Anterior cingulate cortex (tissue), 58 donors: ENCODE measurements at places on chromosomes 6 and 20.

- no peak for DNase-seq
Measured at GRCh38 chr20:54231036-54231435, 23.1 kb downstream of the PFDN4 start.

DNA sequence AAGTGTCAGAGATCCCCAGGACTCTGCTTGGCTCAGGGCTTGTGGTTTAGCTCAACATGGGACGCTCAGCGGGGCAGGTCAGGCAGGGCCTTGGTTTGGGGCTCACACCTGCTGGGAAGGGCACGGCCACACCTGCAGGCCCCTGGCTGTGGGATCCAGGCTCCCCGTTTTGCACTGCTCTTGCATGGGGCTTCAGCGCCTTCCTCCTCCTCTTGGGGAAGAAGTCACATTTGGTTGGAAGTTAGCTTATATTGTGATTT, 378.3 kb downstream of the CDH4 start:
- DNase-seq: no peak

- no peak for DNase-seq
Measured at GRCh38 chr20:41540918-41541317, 77.3 kb downstream of the CHD6 start.

DNA sequence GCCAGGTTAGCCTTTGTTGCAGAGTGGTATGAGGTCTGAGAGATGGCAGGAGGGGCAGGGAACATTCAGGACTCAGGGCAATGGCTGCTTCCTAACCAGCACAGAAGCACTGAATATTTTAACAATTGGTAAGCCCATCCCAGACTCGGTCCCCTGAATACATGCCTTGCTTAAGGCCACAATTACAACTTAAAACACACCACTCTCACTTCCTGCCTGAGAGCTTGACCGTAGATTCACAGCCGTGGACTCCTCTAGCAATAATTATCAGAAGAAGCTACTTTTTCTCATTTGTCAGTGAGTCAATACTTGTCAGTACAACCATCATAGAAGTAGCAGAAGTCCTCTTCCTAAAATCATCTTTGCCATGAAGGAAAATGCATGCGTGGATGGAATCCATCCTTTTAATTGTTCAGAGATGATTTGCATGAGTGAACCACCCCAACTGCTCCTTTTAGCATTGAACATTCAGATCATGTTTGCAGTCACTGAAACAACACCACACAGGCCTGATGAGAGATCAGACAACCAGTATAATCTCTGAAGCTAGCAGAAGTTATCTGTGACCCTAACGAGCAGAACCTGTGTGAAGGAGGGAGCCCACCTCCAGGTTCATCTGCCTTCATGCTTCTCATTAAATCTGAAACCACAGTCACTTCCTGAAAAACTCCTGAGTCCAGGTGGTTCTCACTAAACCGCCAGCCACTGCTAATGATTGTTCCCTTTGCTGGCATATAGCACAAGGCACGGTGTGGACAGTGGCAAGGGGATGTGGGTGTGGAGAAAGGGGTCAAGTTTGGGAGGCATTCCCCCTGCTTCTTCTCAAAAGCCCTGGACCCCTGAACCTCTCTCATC, 333.9 kb upstream of the CNR1 start:
- DNase-seq: no peak

DNA sequence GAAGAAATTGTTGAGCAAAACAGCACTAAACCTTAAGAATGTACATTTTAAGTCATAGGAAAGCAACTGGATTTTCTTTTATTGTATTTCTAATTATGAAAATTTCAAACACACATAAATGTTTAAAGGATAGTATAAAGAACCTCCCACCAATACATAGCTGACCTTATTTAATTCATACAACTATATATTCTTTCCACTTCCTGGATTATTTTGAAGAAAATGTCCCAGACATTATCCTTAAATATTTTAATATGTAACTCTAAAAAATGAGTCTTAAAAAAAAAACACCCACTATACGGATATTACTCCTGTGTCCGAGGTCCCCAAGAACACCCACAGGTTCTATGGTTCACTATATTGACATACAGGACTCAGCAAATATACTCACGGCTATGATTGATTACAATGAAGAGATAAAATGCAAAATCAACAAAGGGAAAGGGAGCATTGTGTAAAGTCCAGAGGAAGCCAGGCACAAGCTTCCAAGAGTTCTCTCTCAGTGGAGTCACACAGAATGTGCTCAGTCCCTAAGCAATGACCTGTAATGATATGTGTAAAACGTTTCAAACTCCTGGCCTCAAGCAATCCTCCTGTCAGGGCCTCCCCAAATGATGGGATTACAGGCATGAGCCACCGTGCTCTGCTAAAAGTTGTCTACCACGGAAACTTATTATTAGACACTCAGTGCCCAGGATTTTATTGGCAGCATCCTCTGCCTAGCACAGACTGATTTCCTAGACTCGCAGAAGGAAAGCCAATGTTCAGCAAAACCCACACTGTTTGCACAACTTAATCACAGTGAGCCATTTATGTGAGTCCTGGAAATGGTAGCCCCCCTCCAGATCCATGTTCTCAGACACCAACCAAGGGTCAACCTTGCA, 23.2 kb downstream of the GLYATL3 start:
- no peak for DNase-seq

DNA sequence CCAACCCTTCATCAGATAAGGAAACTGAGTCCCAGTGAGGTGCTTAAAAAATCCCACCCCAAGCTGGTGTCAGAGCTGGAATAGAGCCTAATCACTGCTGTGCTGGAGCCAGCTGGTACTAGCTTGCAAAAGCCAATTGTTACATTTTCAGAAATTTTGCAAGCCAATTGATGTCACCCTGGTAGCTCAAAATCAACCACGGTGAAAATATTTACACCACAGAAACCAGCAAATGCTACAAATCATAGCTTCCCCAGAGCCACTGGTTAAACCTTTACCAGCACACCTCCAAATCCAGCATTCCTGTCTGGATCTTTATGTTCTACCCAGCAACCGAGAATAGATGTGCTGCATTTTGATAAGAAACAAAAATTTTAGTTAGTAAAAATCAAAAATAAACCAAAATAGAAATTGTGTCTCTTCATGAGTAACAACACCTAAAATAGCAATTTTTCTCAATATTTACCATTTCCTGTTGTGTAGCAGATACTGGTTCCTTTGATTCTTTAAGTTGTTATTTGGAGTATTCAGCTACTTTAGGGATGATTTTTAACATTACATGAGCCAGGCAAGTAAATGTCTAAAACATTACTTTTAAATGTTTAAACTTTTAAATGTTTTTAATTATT, 7.2 kb upstream of the LCA5 start:
- DNase-seq: peak; percentile 17

- no peak for DNase-seq
Measured at GRCh38 chr20:36051318-36052116, 83.1 kb downstream of the CNBD2 start.

DNA sequence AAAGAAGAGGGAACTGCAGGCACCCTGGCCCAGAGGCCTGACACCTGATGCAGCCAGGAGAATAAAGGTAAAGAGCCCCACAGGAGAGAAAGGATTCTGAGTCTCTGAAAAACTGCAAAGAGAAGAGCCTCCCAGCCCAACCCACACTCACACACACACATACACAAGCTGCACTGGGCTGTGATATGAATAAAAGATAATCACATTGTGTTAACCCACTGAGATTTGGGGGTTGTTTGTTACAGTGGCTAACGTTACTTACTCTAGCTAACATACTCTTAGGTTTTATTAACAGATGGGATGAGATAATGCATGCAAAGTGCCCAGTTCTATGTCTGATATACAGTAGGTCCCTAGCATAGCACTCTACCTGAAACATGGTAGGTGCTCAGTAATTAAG, 554.4 kb downstream of the CD83 start:
- no peak for DNase-seq

DNA sequence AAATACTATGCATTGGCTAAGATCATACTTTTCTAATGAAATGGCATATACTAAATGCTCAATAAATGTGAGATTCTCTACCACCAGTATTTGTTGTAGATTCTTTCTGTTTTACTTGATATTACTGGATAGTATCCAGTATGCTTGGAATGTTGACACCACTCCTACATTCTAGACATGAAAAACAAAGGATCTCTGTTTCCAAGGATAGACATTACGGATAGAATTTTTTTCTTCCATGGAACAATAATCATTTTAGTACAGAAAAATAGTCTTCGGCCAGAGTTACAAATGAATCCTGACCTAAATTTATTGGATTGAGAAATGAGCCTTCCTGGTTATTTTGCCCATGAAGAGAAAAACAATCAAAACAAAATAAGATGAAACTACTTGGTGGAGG, 258.2 kb upstream of the NT5E start:
- DNase-seq: no peak

GRCh38 chr20:63435552-63435951, 36.9 kb downstream of the KCNQ2 start:
- DNase-seq: no peak

GRCh38 chr6:107801173-107801886, 22.8 kb downstream of the SCML4 start:
- DNase-seq: no peak

DNA sequence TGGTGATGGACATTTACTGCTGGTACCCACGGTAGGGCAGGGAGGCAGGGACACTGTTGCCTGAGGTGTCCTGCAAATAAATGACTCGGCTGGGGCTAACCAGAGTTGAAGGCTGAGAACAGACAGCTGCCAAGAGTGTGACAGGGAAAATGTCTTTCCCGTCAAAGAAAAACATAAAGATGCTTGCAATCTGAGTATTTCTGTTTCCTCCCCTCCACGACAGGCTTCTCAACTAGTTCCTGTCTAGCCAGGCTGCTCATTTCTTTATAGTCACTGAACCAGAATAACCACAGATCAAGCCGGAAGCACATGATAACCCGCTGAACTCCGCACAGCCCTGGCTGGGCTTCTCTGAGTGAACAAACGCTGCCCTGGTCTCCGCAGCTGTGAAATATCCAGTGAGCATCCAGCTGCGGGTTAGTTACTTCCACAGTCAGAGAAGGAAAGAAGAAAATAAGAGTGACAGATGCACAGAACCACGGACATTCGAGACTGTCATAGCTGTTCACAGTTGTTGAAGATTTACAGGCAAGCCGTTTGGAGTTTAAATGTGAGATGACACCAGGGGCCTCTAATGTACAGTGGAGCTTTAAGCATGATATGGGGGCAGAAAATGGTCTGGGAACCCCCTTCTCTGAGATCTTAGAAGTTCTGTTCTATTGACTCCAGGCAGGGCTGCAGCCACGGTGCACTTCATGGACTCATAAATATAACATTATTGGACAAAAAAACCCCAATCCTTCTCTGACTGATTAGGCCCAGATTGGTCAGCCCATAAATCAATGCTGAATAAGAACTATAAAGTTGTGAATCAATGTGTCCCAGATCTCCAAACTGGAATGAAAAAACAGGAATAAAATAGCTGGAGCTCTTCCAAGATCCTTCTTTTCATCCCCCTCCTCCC, 299.9 kb upstream of the SUPT3H start:
- no peak for DNase-seq

DNA sequence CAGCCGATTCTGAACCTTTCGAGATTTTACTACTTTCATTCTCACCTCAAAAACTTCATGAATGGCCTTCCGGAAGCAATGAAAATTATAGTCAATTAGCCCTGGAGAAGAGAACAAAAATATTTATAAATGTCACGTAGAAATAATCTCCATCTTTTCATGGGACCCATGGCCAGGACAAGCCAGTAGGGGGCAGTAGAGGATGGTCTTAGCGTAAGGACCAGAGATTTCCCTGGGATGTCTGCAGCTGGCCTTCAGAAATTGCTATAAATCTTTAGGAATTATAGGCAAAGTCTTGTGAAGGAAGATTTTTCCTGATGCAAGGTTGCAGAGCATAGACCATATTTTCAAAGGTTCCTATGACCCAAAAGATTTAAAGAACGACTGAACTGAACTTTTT, 15.6 kb upstream of the UBE2J1 start:
- peak; percentile 17 for DNase-seq

- no peak for DNase-seq
Measured at GRCh38 chr20:54633374-54634355, 158.3 kb downstream of the DOK5 start.

GRCh38 chr6:70725817-70726415, 58.2 kb downstream of the SMAP1 start:
- no peak for DNase-seq

- DNase-seq: no peak
Measured at GRCh38 chr6:110063594-110064263, 85.6 kb downstream of the GPR6 start.

- no peak for DNase-seq
Measured at GRCh38 chr6:130167655-130168054, 55.1 kb downstream of the SAMD3 start.

GRCh38 chr20:53752583-53752970, 158.9 kb upstream of the ZNF217 start:
- DNase-seq: no peak

DNA sequence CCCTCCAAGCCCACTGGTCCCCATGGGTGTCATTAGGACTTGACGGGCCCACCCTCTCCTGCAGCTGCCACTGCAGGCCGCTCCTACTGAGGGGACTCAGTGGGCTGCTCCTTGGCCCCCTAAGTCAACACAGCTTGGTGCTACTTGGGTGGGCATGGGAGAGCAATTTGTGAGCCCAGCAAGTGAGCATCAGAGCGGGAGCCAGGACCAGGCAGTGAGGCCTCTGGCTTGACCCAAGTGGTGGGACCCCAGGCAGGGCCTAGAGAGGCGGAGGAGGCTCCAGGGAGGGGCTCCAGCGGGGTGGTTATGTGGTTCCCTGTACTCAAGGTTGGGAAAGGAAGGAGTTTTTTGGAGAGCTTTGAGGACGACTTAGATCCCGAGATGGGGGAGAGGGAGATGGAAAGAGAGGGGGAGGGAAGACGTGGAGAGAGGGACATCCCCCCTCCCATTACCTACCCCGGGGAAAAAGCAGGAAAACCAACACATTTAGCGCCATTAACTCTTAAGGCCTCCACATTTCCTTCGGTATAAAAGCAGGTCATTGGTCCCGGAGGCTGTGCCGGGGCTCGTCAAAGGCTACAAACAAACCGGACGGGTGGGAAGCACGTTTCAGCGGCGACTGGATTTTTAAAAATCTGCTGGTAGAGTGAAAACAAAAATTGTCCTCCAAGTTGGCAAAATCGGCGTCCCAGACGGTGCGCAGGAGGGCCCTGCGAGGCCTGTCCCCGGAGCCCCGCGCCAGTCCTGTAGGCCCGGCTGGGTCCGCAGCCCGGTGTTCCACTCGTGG, 8.8 kb downstream of the FOXC1 start:
- no peak for DNase-seq

- no peak for DNase-seq
Measured at GRCh38 chr6:159259441-159260125, 90.4 kb downstream of the FNDC1 start.
